Lower leg skin (tissue), 4 donors: ENCODE measurements at places on chromosomes 11 and 22.

DNA sequence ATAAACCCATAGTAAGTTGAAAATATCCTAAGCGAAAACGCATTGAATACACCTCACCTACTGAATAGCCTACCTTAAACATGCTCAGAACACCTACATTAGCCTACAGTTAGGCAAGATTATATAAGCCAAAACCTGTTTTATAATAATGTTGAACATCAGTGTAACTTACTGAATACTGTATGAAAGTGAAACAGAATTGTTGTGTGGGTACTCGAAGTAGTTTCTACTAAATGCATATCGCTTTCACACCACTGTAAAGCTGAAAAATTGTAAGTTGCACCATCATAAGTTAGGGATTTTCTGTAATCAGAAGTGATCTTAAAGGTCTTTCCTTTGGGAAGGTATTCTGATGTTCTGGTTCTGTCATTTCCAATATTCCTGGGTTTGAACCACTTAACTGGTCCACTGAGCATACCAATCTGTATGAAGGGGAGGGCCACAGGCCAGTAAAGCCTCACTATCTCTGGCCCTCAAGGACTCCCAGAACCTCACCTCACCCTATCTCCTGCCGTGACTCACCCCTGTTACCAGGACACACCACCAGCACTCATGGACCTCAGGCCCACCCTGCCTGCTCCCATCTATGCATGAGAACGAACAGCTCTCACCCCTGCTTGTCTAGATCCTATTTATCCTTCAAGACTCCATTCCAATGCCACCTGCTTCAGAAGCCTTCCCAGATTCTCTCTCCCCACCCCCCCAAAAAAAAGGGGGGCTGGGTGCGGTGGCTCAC is 70.0 kb downstream of the NAT10 start:
- no peak for DNase-seq

- DNase-seq = no peak
These were observed 68.5 kb downstream of the GDPD4 start for GRCh38 chr11:77233011-77233410.

- DNase-seq = no peak
These were observed 1251.9 kb downstream of the BRD1 start for GRCh38 chr22:48575618-48576332.

DNA sequence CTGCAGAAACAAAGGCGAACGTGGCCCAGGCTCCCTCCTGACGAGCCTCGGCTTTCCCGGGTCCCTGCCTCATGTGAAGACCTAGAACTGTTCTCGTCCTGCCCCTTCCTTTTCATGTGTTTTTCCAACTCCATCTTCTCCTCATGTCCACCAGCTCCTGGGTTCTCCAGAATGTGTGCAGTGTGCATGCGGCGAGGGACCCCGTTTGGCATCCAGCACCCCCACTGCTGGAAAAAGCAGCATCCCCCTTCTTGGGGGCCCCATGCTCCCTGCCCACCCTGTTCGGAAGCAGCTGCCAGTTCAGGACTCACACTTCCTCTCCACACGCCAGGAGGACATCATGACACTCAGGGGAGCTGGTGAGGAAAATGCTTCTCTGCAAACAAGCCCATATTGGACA is 313.5 kb downstream of the BRD1 start:
- DNase-seq = no peak

DNA sequence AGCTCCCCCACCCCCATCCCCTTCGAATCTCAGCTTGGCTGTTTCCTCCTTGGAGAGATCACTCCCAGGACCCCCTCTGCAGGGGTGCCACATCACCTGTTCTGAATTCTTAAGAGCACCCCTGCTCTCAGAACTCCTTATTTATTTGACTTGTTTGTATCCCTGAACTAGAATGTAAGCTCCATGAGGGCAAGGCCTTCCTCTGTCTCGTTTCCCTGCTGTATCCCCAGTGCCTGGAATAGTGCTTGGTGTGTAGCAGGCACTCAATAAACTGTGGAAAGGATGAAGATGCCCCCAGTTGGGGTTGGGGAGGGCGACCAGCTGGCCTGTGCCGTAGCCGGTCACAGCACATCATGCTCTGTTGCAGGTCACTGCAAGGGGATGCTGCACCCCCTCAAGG is 3.6 kb upstream of the MDK start:
- no peak for DNase-seq

DNA sequence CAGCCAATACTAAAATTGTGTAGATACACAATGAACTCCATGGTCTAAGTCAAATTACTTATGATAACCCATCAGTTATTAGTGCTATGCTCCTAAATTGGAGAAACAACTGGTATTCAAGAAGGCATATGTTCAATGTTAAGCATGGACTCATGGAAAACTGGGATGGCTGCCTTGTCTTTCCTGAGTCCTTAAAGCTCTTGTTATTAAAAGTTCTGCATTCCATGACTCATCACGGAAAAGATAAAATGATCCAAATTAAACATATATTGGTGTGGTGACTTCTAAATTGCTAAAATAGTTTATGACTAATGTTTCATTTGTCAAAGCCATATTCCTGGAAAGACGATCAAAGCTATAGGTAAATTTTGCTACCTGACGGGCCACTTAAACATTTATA is 9.4 kb upstream of the EI24 start:
- no peak for DNase-seq

- no peak for DNase-seq
These were observed 1.6 kb upstream of the GSTP1 start for GRCh38 chr11:67582011-67582410.

DNA sequence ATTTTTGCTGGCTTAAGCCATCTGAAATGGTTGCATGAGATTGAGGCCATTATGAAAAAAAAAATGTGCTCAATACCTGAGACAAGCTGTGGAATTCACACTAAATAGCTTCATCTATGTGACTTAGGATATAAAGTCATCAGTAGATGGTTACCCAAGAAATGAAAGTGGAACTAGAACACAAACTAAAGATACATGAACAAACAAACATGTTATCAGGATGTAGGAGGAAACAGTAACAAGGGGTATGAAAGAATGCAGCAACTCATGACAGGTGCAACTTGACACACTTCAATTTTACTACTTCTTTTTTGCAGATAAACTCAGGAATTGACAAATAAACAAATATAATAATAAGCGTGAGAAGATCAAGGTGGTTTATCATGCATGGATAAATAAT is 155.0 kb downstream of the WT1 start:
- DNase-seq = no peak

DNA sequence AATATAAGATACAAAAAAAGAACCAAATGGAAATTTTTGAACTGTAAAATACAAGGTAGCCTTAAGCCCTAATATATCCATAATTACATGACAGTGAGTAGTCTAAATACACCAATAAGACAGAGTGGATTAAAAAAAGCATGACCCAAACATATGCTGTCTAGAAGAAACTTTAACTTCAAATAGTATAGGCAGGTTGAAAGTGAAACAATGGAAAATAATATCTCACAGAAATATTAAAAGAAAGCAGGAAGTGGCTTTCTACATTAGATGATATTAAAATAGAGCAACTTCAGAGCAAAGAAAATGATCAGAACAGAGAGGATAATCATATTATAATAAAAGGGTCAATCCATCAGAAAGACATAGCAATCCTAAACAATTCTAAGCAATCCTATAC is 21.8 kb downstream of the DCUN1D5 start:
- no peak for DNase-seq

- no peak for DNase-seq
These were observed 729.3 kb downstream of the NTM start for GRCh38 chr11:132099692-132100091.

GRCh38 chr22:22244316-22245250 is at the start of gene VPREB1:
Gene VPREB1 (plus strand): TSS chr22:22244786. CDS start chr22:22244814, 28 bp downstream.
- DNase-seq = no peak

GRCh38 chr11:35725885-35726284 is 63.3 kb downstream of the TRIM44 start:
- no peak for DNase-seq

GRCh38 chr11:33507356-33507755 is 193.3 kb downstream of the C11orf91 start:
- DNase-seq = no peak

- no peak for DNase-seq
These were observed 58.5 kb downstream of the PPP2R1B start for GRCh38 chr11:111707691-111708067.

- no peak for DNase-seq
These were observed 533.1 kb upstream of the TENM4 start for GRCh38 chr11:79973721-79974617.

- DNase-seq = no peak
These were observed 7.3 kb upstream of the MYEOV start for GRCh38 chr11:69286374-69287371.

GRCh38 chr11:76640501-76640900 is 30.0 kb downstream of the LRRC32 start:
- no peak for DNase-seq

GRCh38 chr11:102256251-102256650 is 61.0 kb upstream of the BIRC3 start:
- DNase-seq = no peak

DNA sequence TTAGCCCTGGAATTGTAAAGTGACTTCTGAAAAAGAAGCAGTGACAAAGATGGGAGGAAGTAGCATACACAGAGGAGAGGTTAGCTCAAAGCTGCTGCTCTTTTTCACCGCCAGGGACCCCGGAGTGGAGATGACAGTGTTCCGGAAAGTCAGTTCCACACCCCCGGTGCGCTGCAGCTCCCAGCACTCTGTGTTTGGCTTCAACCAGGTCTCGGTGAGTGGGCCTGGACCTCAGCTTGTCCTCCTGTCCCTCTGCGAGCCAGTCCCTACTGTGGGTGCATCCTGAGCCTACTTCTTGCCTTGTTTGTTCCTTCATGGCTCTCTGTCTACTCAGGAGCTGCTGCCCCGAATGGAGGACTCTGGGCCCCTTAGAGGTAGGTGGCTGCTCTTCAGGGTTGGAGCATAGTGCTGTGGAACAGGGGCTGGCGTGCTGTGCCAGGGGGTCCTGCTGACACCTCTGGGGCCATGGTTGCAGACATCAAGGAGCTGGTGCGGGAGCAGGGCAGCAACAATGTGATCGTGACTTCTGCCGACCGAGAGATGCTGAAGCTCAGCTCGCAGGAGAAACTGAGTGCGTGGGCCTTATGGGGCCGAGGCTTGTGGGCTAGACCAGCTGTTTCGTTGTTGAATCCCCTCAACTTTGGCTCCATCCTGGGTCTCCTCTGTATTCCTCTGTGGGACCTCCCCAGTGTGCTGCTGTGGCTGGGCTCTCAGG is 1.7 kb downstream of the PCNX3 start:
- no peak for DNase-seq

DNA sequence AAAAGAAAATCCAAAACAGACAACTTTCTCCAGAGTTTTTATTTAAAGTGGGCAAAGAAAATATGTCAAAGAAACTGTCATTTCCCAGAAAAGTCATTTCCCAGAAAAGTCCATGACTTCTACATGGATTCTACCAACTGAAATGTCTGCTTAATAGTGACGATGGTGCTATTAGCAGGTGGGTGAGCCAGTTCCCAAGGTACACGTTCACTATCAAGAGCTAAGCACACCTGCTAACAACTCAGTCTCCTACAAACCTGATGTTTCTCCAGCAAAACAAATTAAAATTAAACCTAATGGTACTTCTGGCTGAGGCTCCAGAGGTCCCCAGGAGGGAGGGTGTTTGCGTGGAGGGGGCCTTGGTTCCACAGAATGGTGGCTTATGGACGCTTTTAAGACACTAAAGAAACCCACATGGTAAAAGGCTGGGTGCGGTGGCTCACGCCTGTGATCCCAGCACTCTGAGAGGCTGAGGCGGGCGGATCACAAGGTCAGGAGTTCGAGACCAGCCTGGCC is 26.8 kb downstream of the POU2AF1 start:
- DNase-seq = peak; percentile 62

DNA sequence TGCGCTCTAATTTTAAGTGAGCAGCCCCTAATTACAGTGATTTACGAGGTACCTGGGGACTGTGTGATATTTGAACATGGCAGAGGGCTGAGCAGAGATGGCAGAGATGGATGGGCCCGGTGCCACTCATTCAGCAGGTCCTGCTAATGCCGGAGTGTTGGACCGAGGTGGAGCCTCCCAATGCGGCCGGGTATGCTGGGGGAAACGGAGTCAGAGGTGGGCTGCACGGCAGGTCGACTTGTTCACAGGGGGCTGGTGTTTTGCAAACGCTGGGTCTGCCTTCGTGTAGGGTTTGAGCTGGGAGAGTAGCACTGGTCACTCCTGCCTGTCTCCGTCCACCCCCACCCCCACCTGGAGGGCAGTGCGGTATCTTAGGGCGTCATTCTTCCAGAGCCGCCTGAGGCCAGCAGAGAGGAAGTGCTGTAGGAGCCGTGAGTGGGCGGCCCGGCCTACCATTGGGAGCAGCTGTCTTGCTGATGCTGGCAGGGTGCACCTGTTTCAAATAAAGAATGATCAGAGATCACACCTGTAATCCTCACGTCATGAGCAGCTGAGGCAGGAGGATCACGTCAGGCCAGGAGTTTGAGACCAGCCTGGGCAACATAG is 122.6 kb downstream of the IGLL1 start:
- DNase-seq = peak; percentile 79

GRCh38 chr22:25929321-25929878 is 187.4 kb downstream of the MYO18B start:
- no peak for DNase-seq

GRCh38 chr11:78384231-78384630 is 33.4 kb downstream of the GAB2 start:
- no peak for DNase-seq

DNA sequence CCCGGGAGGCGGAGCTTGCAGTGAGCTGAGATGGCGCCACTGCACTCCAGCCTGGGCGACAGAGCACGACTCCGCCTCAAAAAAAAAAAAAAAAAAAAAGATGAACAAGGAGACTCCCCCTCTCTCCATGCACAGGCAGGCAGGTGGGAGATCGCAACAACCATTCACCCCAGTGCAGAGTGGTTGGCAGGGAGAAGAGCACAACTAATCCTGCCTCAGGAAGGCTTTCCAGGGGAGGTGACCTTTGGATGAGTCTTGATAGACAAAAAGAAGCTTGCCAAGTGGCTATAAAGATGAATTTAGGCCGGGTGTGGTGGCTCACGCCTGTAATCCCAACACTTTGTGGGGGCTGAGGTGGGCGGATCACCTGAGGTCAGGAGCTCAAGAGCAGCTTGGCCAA is 30.0 kb downstream of the FLRT1 start:
- DNase-seq = no peak

GRCh38 chr11:20353829-20354434 is 9.6 kb upstream of the HTATIP2 start:
- DNase-seq = no peak

- DNase-seq = no peak
These were observed 1.7 kb downstream of the AMOTL1 start for GRCh38 chr11:94769880-94770279.

DNA sequence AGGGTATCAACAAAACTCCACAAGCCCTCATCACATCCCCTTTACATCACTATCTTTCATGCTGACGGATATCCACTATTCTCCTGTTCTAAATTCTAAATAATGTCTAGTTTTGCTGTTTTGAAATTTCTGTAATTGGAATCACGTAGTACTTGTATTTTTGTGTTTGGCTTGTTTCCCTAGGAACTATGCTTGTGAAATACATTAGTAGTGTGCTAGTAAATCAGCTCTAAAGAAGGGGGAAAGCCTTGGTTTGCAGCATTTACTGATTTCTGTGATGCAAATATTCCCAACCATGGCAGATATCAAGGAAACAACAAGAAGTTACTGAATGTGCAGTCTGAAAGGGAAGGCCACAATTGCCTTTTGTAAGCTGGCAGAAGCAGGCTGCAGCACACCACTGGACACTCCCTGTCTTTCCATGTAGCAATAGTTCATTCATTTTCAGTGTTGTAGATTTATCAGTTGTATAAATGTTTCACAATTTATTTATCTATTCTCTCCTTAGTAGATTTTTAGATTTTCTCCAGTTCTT is 4.7 kb upstream of the FOLH1 start:
- no peak for DNase-seq
